ENCODE measurements at places on chromosomes 1 and 21.

DNA sequence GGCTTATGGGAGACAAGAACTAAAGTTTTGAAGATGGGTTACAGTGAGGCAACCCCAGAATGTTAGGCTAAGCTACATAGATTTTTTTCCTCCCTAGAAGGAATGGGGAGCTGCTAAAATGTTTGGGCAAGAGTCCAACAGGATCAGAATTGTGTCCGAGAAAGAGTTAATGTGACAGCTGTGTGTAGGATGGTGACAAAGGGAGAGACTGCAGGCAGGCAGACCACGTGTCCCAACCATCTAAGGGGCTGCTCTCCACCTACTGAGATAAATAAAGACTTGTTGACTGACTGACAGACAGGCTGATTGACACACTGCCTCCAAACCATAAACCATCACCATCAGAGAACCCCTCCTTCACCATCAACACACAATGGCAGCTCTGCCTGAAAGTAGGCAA, 133.7 kb upstream of the CTTNBP2NL start:
- H3K4me1 ChIP-seq = no peaks in the 10 kb centered on the region
- H3K27ac ChIP-seq = no peak overlapping the region
- no peaks in the 10 kb centered on the region for H3K36me3 ChIP-seq
- H3K27me3 ChIP-seq = no peaks in the 10 kb centered on the region

DNA sequence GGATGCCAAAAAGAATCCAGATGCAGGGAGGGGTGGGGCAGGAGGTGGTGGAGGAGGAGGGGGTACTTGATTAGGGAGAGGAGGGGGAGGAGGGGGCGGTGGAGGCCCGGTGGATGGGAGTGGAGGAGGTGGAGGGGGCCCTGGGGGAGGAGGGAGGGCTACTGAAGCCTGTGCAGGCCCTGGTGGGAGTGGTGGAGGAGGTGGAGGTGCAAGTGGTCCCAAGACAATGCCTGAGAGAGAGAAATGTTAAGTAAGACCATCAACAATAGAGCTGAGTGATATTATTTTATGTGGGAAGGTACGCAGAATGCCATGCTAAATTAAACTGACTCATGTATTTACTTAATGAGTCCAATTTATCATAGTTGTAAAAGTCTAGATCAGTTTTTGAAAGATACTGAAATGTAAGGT, 86.8 kb upstream of the LBR start:
- H3K4me1 ChIP-seq = no peaks in the 10 kb centered on the region
- H3K27ac ChIP-seq = no peak overlapping the region
- no peaks in the 10 kb centered on the region for H3K27me3 ChIP-seq
- no peak overlapping the region for H3K4me3 ChIP-seq

- H3K4me1 ChIP-seq = no peaks in the 10 kb centered on the region
- no peaks in the 10 kb centered on the region for H3K27me3 ChIP-seq
- H3K4me3 ChIP-seq = no peak overlapping the region
- H3K27ac ChIP-seq = no peak overlapping the region
- no peaks in the 10 kb centered on the region for H3K36me3 ChIP-seq
Measured at GRCh38 chr1:208272713-208273112, 28.5 kb upstream of the PLXNA2 start.

GRCh38 chr1:215156232-215156631, 73.7 kb downstream of the KCNK2 start:
- H3K27me3 ChIP-seq = no peaks in the 10 kb centered on the region
- no peak overlapping the region for H3K4me3 ChIP-seq
- no peak for DNase-seq
- H3K36me3 ChIP-seq = no peaks in the 10 kb centered on the region

DNA sequence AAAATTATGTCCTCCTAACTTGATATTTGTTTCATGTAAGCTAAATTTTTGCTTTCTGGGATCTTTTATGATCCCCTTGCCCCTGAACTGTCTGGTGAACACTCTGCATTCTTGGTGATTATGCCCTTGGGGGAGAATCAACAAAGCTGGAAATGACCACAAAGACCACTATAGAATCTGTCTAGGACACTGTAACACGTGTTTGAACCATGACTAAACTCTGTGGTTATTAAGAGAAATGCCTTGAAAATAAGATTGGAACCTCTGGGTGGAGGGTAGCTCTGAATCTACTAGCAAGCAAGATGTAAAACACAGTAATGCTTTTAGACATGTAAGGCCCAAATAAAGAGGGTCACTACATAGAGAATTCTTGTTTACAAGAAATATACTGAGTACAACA, 237.5 kb downstream of the HMCN1 start:
- peak overlapping the region; percentile 96 for H3K27ac ChIP-seq
- DNase-seq = no peak
- no peak overlapping the region for H3K4me3 ChIP-seq
- H3K4me1 ChIP-seq = no peaks in the 10 kb centered on the region
- no peaks in the 10 kb centered on the region for H3K27me3 ChIP-seq

GRCh38 chr1:242065813-242066212, 66.9 kb upstream of the MAP1LC3C start:
- no peaks in the 10 kb centered on the region for H3K4me1 ChIP-seq
- no peak overlapping the region for H3K4me3 ChIP-seq
- H3K27ac ChIP-seq = no peak overlapping the region
- DNase-seq = no peak
- no peaks in the 10 kb centered on the region for H3K27me3 ChIP-seq

- peaks cover 47% of the 10 kb centered on the region for H3K36me3 ChIP-seq
- no peak overlapping the region for H3K27ac ChIP-seq
- no peak overlapping the region for H3K4me3 ChIP-seq
- no peaks in the 10 kb centered on the region for H3K4me1 ChIP-seq
- no peak for DNase-seq
Measured at GRCh38 chr21:36347278-36347961, 27.4 kb downstream of the MORC3 start.

GRCh38 chr21:40270047-40270446, 402.8 kb downstream of the PCP4 start:
- DNase-seq = no peak
- H3K27ac ChIP-seq = no peak overlapping the region
- H3K4me3 ChIP-seq = no peak overlapping the region
- no peaks in the 10 kb centered on the region for H3K4me1 ChIP-seq
- H3K36me3 ChIP-seq = no peaks in the 10 kb centered on the region

- DNase-seq = no peak
- no peak overlapping the region for H3K27ac ChIP-seq
- peaks cover 6% of the 10 kb centered on the region for H3K36me3 ChIP-seq
- no peaks in the 10 kb centered on the region for H3K4me1 ChIP-seq
- no peak overlapping the region for H3K4me3 ChIP-seq
Measured at GRCh38 chr1:77925518-77925917, 37.1 kb downstream of the NEXN start.

DNA sequence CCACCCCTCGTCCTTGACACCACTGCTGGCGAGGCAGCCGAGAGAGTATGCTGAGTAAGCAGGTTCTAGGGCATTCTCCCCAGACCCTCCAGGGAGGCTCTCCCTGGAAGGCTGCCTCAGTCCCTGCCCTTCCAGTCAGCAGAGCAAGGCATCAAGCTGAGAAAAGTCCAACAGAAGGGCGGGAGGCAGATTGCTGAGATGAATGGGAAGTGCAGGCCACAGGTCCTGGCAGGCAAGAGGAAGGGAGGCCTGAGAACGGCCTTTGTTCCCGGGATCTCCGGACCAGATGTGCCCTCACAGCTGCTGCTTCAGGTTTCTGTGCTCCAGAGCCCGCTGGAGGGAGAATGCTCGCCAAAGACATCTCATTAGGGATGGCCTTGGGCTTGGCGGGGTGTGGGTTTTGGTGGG, 270.0 kb upstream of the VAMP3 start:
- H3K4me1 ChIP-seq = no peaks in the 10 kb centered on the region
- no peaks in the 10 kb centered on the region for H3K36me3 ChIP-seq
- H3K4me3 ChIP-seq = no peak overlapping the region

- no peak overlapping the region for H3K4me3 ChIP-seq
- H3K27ac ChIP-seq = no peak overlapping the region
- peaks cover 6% of the 10 kb centered on the region for H3K36me3 ChIP-seq
- no peak for DNase-seq
Measured at GRCh38 chr1:86718786-86719185, 14.4 kb downstream of the SH3GLB1 start.

DNA sequence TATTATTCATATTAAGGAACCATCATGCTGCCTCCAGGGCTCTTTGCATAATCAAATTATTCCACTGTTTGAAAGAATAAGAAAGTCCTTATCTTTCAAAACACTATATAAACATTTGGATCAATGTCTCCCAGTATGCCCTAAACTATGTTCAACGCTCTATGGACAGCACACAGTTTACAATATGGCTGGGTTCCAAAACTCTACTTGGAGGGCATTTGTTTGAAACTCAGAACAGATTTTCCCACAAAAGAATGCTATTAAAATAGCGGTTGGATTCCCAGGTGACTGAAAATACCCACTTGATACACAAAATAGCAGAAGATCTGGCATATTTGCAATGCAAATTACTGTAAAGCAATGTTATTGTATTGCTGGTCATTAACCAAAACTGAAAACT, 3.2 kb downstream of the HAO2 start:
- no peaks in the 10 kb centered on the region for H3K36me3 ChIP-seq
- no peak for DNase-seq
- H3K4me3 ChIP-seq = no peak overlapping the region
- H3K27ac ChIP-seq = no peak overlapping the region
- no peaks in the 10 kb centered on the region for H3K27me3 ChIP-seq

DNA sequence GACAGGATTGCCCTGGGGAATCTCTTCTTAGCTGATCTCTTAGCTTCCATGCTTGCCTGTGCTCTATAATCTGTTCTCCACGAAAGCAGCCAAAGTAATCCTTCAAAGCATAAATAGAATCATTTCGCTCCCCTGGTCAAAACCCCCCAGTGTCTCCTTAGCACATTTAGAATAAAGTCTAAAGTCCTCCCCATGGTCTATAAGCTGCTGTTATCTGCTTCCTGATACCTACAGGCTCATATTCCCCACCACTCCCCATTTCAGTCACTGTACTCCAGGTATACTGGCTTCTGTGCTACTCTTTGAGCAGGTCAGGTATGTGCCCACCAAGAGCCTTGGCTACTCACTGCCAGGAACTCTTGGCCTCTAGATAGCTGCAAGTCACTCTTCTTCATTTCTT, 2.9 kb downstream of the S100A12 start:
- H3K27me3 ChIP-seq = no peaks in the 10 kb centered on the region
- no peak overlapping the region for H3K4me3 ChIP-seq
- DNase-seq = no peak
- H3K36me3 ChIP-seq = no peaks in the 10 kb centered on the region
- H3K27ac ChIP-seq = no peak overlapping the region
- no peaks in the 10 kb centered on the region for H3K4me1 ChIP-seq

GRCh38 chr1:163924041-163924440, 602.3 kb downstream of the NUF2 start:
- no peaks in the 10 kb centered on the region for H3K4me1 ChIP-seq
- H3K36me3 ChIP-seq = no peaks in the 10 kb centered on the region
- no peak overlapping the region for H3K27ac ChIP-seq
- no peak overlapping the region for H3K4me3 ChIP-seq
- DNase-seq = no peak
- H3K27me3 ChIP-seq = no peaks in the 10 kb centered on the region

- H3K27me3 ChIP-seq = no peaks in the 10 kb centered on the region
- no peaks in the 10 kb centered on the region for H3K36me3 ChIP-seq
- no peak overlapping the region for H3K27ac ChIP-seq
- no peaks in the 10 kb centered on the region for H3K4me1 ChIP-seq
Measured at GRCh38 chr1:40032240-40032891, 8.2 kb upstream of the CAP1 start.

DNA sequence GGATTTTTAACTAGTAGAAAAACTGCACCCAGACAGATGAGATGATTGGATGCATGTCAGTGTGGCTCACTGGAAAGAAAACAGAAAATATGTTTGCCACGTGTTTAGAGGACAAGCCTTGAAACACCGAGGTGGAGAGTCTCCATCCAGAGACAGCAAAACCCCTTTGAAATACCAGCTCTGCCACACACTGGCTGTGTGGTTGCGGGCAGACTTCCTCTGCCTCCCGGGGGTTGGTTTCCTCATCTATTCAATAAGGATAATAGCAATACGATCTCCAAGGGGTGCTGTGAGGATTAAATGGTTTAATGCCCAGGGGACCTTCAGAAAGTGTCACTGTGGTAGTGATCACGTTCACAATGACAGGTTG, 67.2 kb upstream of the PARP1 start:
- H3K36me3 ChIP-seq = no peaks in the 10 kb centered on the region
- no peak overlapping the region for H3K4me3 ChIP-seq
- no peaks in the 10 kb centered on the region for H3K27me3 ChIP-seq
- H3K27ac ChIP-seq = no peak overlapping the region
- no peak for DNase-seq

DNA sequence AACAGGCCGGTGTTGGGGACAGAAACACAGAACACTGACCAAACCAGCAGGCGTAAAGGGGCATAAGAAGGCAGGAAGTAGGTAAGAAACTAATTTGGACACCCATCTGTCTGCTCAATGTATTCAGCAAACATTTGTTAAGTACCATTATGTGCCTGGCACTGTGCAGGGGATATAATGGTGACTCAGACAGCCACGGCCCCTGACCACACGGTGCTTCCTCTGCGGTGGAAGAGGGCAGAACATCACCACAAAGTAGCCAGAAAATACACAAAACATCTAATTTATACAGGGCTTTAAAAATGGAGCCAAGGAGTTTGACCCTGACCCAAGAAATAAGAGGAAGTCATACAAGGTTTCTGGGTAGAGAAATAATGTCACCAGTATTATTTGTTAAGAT, 12.9 kb downstream of the DNAJC11 start:
- no peak overlapping the region for H3K4me3 ChIP-seq
- H3K4me1 ChIP-seq = no peaks in the 10 kb centered on the region
- no peaks in the 10 kb centered on the region for H3K27me3 ChIP-seq
- H3K27ac ChIP-seq = no peak overlapping the region
- no peaks in the 10 kb centered on the region for H3K36me3 ChIP-seq

All from trophoblast cell (in vitro differentiated cells and primary cell).